ENCODE measurements at places on chromosomes 2 and 18. TPM values are rescaled to one million over a fixed set of nuclear protein-coding genes. Genes with fewer than 3 reads are reported as not detected.

MAPRE3 gene
- 3.7 TPM for total RNA-seq

CTAGE1 gene
- total RNA-seq = not detected

DSG1 gene
- not detected for total RNA-seq

PLGLB2 gene
- 1.0 TPM for total RNA-seq

SH3RF3 gene
- 1.2 TPM for total RNA-seq

RALB gene
- total RNA-seq = 16.4 TPM

BZW1 gene
- total RNA-seq = 323 TPM

KCTD1 gene
- total RNA-seq = 20.5 TPM

SPC25 gene
- total RNA-seq = 23.4 TPM

STPG4 gene
- total RNA-seq = 0.28 TPM

MARCHF4 gene
- 1.2 TPM for total RNA-seq

RASGRP3 gene
- total RNA-seq = 0.69 TPM

SMC6 gene
- 43.3 TPM for total RNA-seq

G6PC2 gene
- total RNA-seq = not detected

GPR155 gene
- total RNA-seq = 1.3 TPM

TTC39C gene
- total RNA-seq = 108 TPM

REG3G gene
- not detected for total RNA-seq

CD8B2 gene
- total RNA-seq = not detected

AQP12B gene
- total RNA-seq = not detected

DYNAP gene
- total RNA-seq = 1.0 TPM

FZD7 gene
- 404 TPM for total RNA-seq

TMEM247 gene
- not detected for total RNA-seq

SALL3 gene
- total RNA-seq = 29.0 TPM

Measured in GM23338 (cell line).